Stimulated activated CD8-positive, alpha-beta memory T cell treated with anti-CD3 and anti-CD28 coated beads, Interleukin-4, amount 100 ng/mL, for 24 hours (primary cell): ENCODE measurements at places on chromosomes 3 and 15.
A peak's percentile ranks its signal among the peaks of the same experiment; 100 is the strongest.

DNA sequence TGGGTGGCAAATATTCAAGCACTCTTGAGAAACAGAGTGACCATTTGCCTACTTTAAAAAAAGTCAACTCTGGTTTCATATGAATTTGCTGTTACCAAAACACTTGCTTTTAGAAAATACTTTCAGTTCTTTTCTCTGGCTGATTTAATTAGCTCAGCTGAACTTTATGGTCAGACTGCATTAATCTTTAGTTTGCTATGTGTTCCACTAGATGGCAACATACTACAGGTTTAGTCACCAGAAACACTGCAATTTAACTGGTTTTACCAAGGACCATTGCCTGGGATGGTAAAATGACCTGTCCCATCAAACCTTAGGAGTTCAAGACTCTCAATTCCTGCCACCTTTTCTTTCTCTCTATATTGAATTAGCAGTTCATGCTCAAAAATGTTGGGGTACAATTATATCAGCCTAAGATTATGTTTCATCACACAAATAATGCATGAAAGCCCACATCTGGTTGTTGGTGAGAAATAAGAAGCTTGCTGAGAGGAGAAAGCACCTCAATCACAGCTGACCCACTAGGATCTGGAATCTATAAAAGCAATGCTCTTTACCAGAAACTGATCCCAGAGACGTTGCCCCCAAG, 14.2 kb downstream of the EIF4E3 start:
- DNase-seq: no peak

DNA sequence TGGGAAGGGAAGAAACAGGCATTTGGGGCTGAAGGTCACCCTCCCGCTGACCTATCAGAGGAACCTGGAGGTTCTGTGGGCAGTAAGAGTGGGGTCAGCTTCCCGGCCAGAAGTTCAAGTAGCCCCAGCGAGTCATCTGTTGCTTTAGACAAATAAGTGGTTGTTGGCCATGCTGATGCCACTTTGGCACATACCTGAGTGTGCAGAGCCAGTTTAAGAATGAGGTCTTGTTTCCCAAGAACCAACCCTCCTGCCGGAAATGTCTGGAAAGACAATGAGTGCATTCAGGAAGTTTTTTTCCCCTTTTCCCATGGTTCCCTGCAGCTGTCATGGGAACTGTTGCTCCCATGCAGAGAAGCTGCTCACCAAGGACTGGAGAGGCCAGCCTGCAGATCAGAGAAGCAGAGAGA, 166.7 kb downstream of the ZNF621 start:
- DNase-seq: no peak

GRCh38 chr3:87979527-87979926, 79.3 kb downstream of the CGGBP1 start:
- DNase-seq: no peak

DNA sequence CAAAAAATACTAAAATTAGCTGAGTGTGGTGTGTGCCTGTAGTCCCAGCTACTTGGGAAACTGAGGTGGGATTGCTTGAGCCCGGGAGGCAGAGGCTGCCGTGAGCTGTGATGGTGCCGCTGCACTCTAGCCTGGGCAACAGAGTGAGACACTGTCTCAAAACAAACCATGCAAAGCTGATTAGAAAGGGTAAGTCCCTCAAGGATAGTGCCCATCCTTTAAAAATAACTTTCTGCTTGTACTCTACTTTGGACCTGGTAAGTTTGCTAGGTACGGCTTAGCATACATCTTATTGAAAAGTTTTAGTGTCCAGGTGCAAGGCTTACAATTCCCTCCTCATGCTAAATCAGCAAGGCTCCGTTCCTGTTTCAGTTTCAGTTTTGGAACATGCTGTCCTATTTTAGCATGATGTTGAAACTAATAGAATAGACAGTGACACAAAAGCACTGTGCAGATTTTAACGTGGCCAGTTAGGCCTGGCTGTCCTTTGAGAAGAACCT, 21.4 kb downstream of the FEM1B start:
- DNase-seq: no peak

- DNase-seq: no peak
These were observed 141.1 kb downstream of the XXYLT1 start for GRCh38 chr3:195129644-195130492.

DNA sequence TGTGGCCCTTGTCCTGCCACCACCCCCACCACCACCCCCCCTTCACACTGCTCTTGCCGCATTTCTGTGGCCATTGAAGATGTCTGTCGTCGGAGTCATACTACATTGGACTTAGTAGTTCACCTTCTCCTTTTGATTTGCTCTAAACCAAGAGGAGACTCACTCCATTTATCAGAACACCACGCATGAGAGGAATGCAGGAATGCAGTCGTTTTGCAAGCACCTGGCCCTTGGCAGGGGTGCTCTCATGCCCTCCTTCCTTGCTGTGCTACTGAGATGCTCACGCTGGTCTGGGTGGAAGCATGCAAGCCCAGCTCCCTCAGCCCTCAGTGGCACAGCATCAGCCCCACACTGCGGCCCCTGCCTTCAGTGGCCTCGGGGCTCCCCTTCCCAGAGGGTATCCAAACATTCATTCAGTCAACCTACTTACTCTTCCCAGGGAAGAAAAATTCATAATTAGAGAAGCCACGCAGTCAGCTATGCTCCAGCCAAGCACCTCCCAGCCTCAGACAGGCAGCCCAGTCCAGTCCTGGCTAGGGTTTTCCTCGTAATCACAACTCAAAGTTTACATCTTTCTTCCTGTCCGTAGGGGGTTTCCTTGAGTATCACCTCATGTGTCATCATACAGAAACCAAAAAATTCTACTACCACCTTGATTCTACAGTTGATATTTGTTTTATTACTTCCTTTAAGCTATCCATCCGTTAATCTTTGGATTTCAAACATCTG, 520.0 kb downstream of the GABRG3 start:
- no peak for DNase-seq

GRCh38 chr15:73866881-73867410, 6.4 kb upstream of the TBC1D21 start:
- no peak for DNase-seq

DNA sequence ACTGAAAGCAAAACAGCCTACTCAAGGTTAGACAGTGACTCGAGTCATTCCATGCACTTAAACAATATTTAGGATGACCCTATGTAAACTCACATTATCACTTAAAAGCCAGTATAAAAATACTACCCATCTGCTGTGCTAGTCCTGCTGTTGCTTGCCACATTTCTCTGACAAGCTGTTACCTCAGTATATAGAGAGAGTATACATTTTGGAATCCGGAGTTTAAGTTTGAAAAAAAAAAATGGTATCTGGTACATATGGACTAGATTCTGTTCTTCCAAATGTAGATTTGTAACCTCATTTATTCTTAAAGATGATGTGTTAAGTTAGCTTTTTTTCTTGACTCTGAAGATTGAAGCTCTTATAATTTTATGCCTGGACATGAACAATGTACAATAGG, 503.8 kb upstream of the TPRG1 start:
- no peak for DNase-seq

DNA sequence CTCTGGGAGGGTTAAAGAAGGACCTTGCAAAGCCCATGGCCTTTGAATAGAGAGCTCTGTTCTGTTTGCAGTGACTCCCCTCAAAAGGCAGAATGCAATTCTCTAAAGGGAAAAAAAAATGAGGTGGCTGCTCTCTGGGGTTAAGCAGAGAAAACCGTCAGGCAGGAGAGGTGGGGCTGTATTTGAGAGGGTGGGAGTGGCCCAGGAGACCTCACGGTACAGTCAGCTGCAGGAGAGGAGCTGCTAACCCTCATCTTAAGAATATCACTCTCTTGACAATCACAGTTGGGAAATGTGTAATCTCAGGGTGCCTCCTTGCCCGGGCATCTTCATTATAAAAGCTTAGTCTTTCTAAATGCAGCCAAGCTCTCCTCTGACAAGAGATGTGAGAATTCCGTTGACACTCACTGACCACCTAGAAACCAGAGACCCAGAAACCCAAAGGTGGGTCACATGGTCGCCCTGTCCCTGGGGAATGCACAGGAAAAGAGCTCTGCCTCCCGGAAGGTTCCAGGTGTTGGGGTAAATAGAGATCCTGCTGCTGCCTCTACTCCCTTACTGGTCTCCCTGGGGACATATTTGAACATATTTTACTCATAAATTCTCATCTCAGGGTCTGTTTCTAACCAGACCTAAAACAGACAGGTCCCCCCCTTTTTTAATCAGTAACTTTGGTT, 159.1 kb upstream of the CTDSPL start:
- DNase-seq: no peak

- DNase-seq: no peak
These were observed 14.0 kb upstream of the RTP3 start for GRCh38 chr3:46483825-46484224.

GRCh38 chr15:92161039-92161670, 232.5 kb upstream of the ST8SIA2 start:
- DNase-seq: no peak

DNA sequence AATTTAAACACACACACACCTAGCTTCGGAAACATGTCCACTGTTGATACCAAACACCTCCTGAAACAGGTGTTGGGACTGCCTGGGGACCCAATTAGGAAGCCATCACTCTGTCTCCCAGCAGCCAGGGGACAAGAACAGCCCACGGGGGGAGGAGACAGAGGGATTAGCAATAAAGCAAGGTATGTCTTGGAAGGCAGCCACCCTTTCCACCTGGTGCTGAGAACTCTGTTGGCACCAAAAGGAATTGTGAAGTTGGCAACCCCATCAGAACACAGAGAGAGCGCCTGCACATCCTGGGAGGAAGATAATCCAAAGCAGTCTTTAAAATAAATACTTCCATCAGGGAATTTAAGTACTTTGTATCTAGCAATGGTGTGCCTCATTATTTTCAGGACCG, 111.0 kb downstream of the ADAMTS17 start:
- no peak for DNase-seq

GRCh38 chr3:69410301-69410700, 24.4 kb upstream of the FRMD4B start:
- peak; percentile 46 for DNase-seq

DNA sequence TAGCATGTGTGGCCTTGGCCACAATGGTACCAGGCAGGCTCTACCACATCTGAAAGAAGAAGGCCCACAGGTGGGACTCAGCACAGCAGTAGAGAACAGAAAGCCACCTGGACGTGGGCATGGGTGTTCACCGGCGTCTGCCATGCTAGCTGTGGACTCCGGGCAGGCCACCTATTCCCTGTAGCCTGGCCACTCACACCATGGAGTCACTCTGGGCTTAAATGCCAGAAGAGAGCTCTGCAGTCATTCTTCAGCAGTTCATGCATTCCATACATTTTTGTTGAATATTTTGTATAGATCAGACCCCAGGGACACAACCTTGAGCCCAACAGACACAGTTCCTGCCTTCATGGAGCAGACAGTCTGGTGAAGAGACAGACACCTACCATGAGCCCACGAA, 138.6 kb downstream of the SRGAP3 start:
- DNase-seq: no peak

- DNase-seq: no peak
These were observed 34.5 kb downstream of the ZIC4 start for GRCh38 chr3:147371771-147372340.

- no peak for DNase-seq
These were observed 78.6 kb downstream of the SNRK start for GRCh38 chr3:43364926-43365325.

GRCh38 chr3:101954936-101955335, 105.6 kb downstream of the NFKBIZ start:
- no peak for DNase-seq

DNA sequence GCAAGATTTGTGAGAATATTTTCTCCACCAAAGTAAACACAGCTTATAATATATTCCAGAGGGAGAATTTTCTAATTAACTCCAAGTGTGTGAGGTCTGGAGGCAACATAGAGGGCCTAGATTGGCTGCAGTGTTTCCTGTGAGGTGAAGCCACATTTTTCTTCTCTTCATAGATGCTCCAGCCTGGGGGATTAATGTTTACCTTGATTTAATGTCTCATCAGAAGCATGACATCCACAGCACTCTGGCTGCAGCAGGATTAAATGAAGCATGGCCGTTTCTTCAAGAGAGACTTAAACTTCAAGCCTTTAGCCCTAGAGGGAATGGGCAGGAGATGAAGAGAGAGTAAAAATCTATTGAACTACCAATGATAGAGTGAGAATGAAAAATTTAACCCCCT, 137.9 kb upstream of the ZBTB20 start:
- no peak for DNase-seq

DNA sequence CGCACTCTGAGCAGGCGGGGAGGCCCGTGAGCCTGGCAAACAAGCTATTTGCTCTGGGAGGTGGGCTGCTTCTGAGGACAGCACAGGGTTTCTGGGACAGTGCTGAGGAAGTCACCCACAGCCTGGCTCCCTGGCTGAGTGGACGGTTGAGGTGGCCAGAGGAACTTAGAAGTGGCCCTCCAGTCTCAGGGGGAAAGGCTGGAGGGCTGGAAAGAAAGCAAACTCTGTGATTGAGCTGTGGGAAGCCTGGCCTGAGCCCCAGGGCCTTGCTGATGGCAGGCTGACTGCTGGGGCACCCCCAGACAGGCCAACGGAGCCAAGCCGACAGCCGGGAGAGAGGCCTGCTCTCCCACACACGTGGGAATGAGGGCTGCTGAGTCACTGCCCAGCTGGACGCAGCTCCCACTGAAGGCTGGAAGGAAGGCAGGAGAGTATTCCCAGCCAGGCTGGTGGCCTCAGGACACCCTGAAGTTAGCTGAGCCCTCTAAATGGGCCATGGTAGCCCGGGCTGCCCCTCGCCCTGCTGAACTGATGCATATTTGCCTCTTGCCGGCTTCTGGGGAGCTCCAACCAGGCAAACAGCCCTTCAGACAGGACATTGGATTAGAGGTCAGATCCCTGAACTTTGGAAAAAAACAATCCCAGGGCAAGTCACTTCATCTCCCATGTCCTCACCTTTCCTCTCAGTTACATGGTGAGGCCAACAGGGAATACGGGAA, 98.0 kb upstream of the TLE3 start:
- DNase-seq: no peak

DNA sequence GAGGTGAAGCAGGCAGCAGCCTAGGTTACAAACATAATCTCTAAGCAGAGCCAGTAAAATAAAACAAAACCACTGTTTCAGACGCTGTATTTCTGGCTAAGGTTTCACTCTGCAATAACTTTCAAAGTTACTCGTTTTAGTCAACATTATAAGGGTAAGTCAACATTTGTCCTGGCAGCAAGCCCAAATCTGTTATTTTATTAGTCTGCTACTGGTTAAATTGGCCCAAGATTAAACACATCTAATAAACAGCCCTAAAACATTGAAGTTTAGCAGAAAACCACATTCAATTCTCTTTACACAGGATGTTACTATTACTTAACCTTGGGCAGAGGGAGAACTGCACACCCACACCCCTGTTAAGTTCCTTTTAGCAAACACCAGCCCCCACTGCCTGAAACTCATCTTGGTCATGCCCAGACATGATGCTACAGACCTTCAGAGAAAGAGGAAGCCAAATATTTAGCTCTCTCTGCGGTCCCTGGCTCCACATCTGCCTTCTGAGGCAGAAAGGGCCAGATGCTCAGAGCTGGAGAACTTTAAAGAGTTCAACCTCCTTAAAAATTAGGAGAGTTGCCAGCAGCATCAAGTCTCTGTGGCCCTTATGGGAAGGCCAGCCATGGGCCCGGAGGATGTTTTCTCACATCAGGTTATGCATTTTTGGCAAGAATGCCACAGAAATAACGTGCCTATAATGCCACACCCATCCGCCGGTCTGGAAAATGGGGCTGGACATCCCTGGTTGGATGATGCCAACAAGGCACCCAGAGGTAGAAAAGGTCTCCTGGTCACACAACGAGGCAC, 17.9 kb downstream of the ARHGEF3 start:
- peak; percentile 41 for DNase-seq
